ENCODE measurements at places on chromosomes 2 and 18. TPM values are rescaled to one million over a fixed set of nuclear protein-coding genes. Genes with fewer than 3 reads are reported as not detected.

The PSTPIP2 gene
- 9.8 TPM for total RNA-seq

GRCh38 chr18:3891245-3891644, 441.3 kb downstream of the TGIF1 start:
- DNase-seq: no peak

The HOXD4 gene
- 0.84 TPM for total RNA-seq

GRCh38 chr2:237207646-237208045, 122.0 kb downstream of the COPS8 start:
- peak; percentile 71 for DNase-seq

GRCh38 chr2:37657471-37657870, 14.0 kb downstream of the CDC42EP3 start:
- DNase-seq: no peak

The SALL3 gene
- not detected for total RNA-seq

DNA sequence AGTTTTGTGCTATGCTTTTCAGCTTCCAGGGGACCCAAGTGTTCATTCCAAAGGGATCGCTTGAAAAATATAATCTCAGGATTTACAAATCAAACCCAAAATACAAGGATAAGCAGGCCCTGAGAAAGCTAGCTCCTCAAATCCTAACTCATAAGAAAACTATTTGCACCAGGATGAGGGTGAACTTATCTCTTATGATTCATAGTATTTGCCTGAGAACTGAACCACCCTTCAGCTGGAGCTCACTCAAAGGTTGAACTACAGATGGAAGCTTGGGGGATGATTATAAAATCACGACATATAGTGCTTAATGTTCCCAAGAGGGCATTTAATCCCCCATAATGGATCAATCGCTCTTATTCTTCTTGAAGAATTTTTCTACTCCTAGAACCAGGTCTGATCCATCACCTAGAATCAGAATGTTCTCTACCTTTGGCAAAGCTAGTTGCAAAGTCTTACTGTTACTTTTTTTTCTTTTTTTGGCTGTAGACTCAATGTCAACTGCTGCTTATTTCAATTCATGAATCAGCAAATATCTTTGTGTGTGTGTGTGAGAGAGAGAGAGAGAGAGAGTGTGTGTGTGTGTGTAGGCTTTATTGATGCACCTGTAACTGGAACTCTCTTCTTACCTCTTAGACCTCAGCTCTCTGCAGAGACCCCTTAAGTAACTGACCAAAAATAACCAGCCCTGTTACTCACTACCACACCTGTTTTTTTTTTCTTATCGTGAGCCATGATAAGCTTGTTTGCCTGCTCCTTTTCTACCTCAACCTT, 44.8 kb downstream of the ARL4C start:
- no peak for DNase-seq

DNA sequence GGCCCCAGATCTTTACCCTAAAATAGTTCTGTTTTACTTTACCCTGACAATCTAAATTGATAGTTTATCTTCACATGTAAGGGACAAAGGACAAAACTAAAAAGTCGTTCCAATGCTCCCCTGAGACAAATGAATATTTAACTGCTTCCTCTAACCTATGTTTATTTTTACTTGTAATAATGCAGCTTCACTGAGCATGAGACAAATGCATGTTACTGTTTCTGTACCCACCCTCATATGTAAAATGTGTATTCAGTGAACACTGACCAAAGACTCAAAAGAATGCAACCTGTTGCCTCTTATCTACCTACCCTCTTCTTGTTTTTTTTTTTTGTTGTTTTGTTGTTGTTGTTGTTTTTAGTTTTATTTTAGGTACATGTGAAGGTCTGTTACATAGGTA, 1570.9 kb upstream of the SLC39A10 start:
- no peak for DNase-seq

GRCh38 chr2:27353762-27354596, 2.6 kb downstream of the GTF3C2 start:
- DNase-seq: no peak

- DNase-seq: no peak
Observed at GRCh38 chr2:217552081-217552480, 450.7 kb downstream of the TNS1 start.

GRCh38 chr18:31657823-31658669, 26.3 kb downstream of the B4GALT6 start:
- no peak for DNase-seq

GRCh38 chr2:161306919-161307318, 1.3 kb upstream of the PSMD14 start:
- no peak for DNase-seq

DNA sequence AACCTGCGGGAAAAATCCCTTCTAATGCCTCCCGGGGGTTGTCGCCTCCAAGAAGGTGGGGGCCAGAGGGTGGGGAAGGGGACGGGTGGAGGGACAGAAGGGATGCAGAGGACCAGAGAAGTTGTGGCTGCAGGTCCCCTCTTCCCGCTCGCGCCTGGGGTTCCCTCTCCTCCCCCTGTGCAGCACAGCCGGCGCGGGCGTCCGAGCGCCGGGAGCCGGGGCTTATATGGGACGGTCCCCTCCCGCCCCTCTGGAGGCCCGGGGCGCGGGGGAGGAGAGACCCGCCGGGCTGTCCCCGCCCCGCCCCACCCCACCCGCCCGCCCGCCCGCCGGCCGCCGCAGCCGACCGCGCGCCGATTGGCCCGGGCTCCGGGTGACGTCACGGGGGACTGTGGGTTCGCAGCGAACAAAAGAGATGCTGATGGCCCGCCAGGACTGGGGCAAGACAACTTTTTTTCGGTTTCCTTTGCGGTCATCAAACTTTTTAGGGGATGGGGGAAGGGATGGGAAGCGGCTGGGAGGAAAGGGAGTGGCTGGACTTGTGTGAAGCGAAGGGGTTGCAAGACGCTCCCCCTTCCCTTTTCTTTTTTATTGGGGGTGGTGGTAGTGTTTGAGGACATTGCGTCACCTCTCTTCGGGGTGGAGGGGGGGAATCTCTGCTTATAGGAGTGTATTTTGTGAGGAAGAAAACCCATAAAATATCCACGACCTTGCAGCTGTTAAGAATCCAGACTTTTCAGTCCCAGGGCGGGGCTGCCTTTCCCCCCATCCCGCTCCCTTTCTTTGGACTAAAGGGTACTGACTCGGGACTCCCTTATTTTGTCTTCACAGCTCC, at the start of gene FN1:
FN1 (minus strand) TSS at position 199 of the 835 bp plus-strand sequence. CDS start 266 bp downstream, outside the sequence.
- peak; percentile 90 for DNase-seq

- DNase-seq: no peak
Observed at GRCh38 chr2:127054604-127054930, 52.4 kb downstream of the BIN1 start.

- no peak for DNase-seq
Observed at GRCh38 chr2:46814160-46814961, 101.2 kb downstream of the MCFD2 start.

GRCh38 chr2:61926531-61927477, 21.3 kb downstream of the COMMD1 start:
- no peak for DNase-seq

- no peak for DNase-seq
Observed at GRCh38 chr2:184455624-184456023, 142.7 kb upstream of the ZNF804A start.

The MERTK gene
- total RNA-seq: 17.3 TPM

The NETO1 gene
- total RNA-seq: not detected

DNA sequence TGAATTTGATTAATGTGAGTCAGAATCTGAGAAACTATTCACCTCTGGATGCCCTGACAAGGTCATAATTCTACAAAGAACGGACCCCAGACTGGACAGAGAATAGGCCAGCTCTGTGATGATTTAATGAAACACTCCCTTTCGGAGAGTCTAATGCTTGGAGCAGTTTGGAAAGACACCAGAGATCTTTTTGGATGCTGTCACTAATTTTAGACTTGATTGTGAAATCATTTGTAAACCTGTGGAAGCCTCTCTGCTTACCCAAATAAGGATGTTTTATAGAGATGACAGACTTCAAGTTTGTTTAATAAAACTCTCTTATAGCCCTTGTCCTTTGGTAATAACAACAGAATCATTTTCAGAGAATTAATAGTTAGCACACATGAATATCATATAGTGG, 83.5 kb downstream of the MYL12B start:
- no peak for DNase-seq

The DYNAP gene
- total RNA-seq: not detected

DNA sequence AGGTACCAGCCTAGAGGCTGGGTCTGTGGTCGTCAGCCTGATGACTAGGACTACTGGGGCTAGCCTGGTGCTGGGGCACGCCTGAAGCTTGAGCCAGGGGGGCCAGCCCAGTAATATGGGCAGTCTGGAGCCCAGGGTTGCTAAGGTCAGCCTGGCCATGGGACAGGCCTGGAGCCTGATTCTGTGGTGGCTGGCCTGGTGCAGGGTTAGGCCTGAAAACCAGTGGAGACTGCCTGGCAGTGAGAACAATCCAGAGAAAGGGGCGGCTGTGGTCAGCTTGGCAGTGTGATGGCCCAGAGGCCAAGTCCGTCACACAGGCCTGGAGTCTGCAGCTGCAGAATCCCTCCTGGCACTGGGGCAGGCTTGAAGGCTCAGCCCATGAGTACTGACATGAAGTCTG, 445.8 kb downstream of the SATB2 start:
- no peak for DNase-seq

The MAP3K20 gene
- total RNA-seq: 52.0 TPM

- no peak for DNase-seq
Observed at GRCh38 chr2:191270306-191271161, 25.3 kb downstream of the MYO1B start.

The DSG1 gene
- total RNA-seq: not detected

- DNase-seq: no peak
Observed at GRCh38 chr2:71879509-71880184, 268.0 kb downstream of the CYP26B1 start.

All from upper lobe of right lung (tissue), 1 donor.